ENCODE measurements at places on chromosomes 7 and 10. TPM values are rescaled to one million over a fixed set of nuclear protein-coding genes. Genes with fewer than 3 reads are reported as not detected.

- DNase-seq = no peak
These were observed 16.1 kb downstream of the OGDH start for GRCh38 chr7:44622342-44623151.

The BICC1 gene
- 0.60 TPM for total RNA-seq

The PARG gene
- total RNA-seq = 9.7 TPM

DNA sequence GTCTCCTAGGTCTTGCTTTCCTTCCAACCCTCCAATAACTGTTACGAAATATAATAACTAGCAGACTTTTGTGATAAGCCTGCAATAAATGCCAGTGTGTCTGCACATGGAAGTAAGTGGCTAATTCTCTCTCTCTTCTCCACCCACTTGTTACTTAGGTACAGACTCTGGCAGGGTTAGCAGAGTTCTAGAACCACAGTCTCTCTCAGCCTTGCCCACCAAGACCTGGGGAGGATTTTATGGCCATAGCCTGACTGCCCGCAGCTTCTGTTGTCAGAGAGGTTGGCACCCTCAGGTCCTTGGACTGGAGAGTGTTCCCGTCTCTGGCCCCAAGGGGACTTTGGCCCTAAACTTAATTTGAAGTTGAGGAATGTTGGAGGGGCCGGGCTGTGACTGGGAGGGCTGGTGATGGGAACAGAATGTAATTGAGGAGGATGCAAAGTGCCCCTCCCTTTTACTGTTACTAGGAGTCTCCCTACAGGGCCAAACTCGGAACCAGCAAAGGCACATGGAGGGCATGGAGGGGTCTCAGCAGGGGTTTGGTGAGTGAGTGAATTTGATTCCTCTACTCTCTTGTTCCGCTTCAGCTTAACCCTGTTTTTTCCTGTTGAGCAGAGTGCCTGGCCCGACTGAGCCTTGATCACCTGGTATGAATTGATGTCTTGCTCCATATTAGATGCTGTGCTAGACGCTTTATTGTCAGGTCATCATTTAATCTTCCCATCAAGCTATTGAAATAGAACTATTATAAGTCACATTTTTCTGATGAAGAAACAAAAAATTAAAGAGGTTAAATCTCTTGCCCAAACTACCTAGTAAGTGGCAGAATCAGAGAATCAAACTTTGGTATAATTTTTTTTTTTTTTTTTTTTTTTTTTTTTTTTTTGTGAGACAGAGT is 37.0 kb upstream of the LCOR start:
- DNase-seq = peak; percentile 76

GRCh38 chr7:128352153-128352537 is 8.4 kb upstream of the RBM28 start:
- peak; percentile 33 for DNase-seq

The AKR1B1 gene
- 16.4 TPM for total RNA-seq

The FAM13C gene
- total RNA-seq = 5.6 TPM

- DNase-seq = no peak
These were observed 287.2 kb downstream of the HGF start for GRCh38 chr7:81482600-81483186.

DNA sequence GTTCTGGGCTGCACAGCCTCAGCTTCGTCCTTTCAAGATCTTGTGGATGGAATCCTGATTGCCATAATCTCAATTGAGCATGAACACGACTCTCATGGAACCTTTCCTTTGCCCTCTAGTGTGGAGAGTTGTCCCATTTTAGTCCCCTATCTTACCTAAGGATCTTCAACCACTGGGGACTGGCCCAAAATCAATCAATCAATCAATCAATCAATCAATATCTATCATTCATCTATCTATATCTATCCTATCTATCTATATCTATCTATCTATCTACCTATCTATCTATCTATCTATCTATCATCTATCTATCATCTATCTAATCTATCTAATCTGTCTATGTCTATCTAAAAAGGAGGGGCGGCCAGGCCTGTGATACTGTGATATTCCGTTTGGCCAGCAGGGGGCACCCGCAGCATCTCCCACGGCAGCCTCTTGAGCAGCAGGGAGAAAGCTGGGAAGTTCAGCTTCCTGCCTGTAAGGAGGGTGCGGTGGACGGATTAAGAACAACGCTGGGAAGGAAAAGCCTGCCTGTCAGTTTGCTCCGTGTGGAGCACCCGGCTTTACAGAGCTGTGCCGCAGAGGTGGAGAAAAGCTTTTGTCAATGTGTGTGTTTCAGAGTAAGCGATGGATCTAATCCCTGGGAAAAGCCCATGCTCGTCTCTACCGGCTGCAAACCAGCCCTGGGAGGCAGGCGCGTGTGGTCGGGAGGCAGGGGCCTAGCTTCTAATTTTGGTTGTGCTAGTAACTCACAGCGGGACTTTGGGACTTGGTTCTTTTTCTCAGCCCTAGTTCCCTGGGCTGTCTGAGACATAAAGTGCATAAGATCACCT is 124.9 kb downstream of the SH2D4B start:
- peak; percentile 85 for DNase-seq

The ATG9B gene
- total RNA-seq = not detected

DNA sequence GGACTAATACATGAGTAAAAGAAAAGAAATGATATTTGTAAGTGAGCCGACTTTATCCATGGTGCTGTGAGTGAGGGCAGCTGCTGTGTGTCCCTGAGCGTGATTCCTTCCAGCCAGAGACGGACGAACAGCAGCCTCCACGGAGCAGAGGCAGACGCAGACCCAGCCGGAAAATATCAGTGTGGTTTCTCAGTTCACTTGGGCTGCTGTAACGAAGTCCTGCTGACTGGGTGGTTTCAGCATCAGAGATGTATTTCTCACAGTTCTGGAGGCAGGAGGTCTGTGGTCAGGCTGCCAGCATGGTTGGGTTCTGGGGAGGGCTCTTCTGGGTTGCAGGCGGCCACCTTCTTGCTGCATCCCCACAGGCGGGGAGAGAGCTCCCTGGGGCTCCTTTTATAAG is 375.6 kb downstream of the GLRX3 start:
- DNase-seq = no peak

DNA sequence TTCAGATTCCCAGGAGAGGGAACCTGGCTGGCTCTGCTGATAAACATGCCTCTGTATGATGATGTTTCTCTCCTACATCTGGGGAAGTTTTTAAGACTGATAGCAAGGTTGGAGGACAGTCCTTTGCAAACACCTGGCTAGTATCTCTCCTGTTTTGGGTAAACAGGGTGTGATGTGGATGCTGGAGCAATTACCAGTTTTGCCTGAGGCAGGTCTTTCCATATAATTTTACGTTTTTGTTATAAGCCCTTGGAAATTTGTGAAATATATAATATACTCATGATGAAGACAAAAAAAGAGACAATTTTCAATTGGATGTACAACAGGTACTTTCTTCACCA is 138.6 kb downstream of the ADAM22 start:
- no peak for DNase-seq
